Adrenal gland (tissue), 19 donors: ENCODE measurements at places on chromosomes 1 and 21. TPM values are rescaled to one million over a fixed set of nuclear protein-coding genes. Genes with fewer than 3 reads are reported as not detected.

DNA sequence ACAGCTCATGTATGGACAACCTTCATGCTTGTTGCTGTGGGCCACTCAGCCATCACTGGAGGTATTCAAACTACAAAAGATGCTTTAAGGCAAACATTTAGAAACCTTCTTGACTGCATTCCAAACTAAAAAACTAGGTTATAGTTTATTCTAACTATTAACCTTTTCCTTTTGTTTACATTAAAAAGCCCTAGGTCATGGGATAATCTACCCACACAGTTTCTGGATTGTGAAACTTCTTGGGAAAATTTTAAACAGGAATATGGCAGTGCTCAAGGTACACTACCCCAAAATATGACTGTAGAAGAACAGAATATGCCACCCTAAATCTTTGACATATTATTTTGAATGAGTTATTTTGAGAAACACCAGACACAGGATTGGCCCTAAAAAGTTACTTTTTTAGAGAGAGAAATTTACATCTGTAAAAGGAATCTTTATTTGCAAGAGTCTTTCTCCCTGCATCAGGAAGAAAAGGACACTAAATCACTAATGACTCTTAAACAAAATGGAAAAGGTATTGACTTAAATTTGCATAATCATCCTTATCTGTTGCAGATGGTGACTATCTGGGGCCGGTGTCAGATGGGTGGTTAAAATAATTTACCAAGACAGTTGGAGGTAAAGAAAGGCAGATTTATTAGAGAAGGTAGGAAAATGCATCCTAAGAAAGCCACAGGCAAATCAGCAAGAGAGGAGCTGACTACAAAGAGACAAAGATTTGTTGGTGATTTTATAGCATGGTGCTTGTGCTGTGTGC is 25.1 kb upstream of the NUF2 start:
- no peaks in the 10 kb centered on the region for H3K36me3 ChIP-seq
- no peaks in the 10 kb centered on the region for H3K27me3 ChIP-seq
- no peak overlapping the region for H3K4me3 ChIP-seq
- H3K27ac ChIP-seq: no peak overlapping the region

DNA sequence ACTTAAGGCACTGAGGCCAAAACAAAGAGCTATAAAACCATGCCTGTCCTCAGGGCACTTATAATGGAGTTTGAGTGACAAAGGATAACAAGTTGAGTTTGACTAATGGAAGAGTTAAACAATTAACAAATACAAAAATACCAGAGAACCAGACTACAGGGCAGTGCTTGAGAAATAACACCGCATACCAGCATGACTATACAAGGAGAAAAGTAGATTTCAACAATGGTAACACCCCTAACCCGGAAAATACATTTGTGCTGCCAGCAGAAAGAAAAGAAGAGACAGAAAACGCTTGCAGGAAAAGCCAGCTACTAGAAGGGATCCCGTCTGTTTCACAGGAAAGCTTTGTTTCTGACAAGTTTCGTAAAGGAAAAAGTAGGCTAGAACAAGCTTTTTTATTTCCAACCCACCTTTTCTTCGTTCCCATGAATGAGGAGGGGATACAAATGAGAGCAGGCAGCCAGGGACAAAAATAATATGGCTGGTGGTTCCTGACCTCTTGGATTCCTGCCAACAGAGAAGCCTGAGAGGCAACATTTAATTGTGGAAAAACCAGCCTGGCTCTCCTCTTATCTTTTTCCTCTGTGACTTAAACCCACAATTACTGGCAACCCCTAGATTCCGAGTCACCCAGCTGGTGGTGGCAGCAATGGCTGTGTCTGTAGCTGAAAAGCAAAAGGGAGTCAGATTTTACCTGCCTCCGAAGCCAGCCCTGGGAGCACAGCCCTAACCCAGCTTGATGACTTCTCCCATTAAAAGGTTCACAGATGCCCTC is 56.5 kb downstream of the WLS start:
- H3K4me1 ChIP-seq: no peaks in the 10 kb centered on the region
- H3K27ac ChIP-seq: no peak overlapping the region
- peak; percentile 21 for DNase-seq
- no peaks in the 10 kb centered on the region for H3K27me3 ChIP-seq
- no peaks in the 10 kb centered on the region for H3K36me3 ChIP-seq
- no peak overlapping the region for H3K4me3 ChIP-seq

- H3K27me3 ChIP-seq: no peaks in the 10 kb centered on the region
- DNase-seq: no peak
- H3K36me3 ChIP-seq: no peaks in the 10 kb centered on the region
- H3K4me3 ChIP-seq: no peak overlapping the region
Measured at GRCh38 chr1:17765444-17766411, 10.6 kb downstream of the ACTL8 start.

- no peak overlapping the region for H3K4me3 ChIP-seq
- no peak for DNase-seq
- H3K4me1 ChIP-seq: no peaks in the 10 kb centered on the region
- no peaks in the 10 kb centered on the region for H3K36me3 ChIP-seq
Measured at GRCh38 chr21:44566403-44566802, 7.1 kb upstream of the KRTAP10-4 start.

Gene C8A
- total RNA-seq: not detected

DNA sequence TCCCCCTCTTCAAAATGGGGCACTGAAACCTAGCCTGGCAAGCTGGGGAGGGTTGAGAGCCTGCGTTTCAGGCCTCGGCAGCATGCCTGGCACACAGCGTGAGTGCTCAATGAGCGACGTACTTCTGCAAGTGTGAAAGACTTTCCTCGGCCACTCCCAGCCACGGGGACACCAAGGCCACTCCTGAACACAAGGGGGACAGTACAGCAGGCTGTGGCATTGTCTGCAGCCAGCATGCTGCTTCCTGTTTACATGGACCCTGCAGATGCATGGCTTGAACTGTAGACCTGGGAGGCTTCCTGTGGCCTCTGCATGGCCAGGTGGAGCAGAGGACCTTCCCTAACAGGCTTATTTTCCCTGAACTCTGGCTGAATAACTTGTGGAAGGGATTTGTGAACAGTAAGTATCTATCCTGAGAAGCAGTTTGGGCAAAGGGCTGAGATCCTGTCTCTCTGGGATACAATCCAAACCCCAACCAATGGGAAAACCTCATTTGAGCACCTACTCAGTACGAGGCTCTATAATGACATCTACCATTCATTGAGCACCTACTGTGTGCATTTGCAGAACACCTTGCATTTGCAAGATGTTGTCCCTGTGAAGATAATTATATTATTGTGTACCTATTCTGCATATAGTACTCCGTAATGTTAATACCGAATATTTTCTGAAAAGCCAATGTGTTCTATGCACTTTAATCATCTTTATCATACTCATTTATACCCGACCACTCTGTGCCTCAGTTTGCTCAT is 9.9 kb upstream of the HSPG2 start:
- no peaks in the 10 kb centered on the region for H3K4me1 ChIP-seq
- H3K4me3 ChIP-seq: no peak overlapping the region
- no peaks in the 10 kb centered on the region for H3K27me3 ChIP-seq
- no peaks in the 10 kb centered on the region for H3K36me3 ChIP-seq
- peak; percentile 77 for DNase-seq

Gene PTPN22
- 4.3 TPM for total RNA-seq

GRCh38 chr1:1763657-1764621 is 14.3 kb downstream of the NADK start:
- no peak overlapping the region for H3K4me3 ChIP-seq
- H3K4me1 ChIP-seq: peaks cover 32% of the 10 kb centered on the region
- no peaks in the 10 kb centered on the region for H3K27me3 ChIP-seq
- peak; percentile 97 for DNase-seq

Gene GJA9
- not detected for total RNA-seq

Gene CERS2
- total RNA-seq: 297 TPM

GRCh38 chr1:179230721-179231120 is 1.2 kb upstream of the ABL2 start:
- no peaks in the 10 kb centered on the region for H3K27me3 ChIP-seq
- no peak for DNase-seq
- H3K4me1 ChIP-seq: peaks cover 5% of the 10 kb centered on the region
- H3K36me3 ChIP-seq: no peaks in the 10 kb centered on the region

Gene ZBED6
- total RNA-seq: 35.5 TPM

DNA sequence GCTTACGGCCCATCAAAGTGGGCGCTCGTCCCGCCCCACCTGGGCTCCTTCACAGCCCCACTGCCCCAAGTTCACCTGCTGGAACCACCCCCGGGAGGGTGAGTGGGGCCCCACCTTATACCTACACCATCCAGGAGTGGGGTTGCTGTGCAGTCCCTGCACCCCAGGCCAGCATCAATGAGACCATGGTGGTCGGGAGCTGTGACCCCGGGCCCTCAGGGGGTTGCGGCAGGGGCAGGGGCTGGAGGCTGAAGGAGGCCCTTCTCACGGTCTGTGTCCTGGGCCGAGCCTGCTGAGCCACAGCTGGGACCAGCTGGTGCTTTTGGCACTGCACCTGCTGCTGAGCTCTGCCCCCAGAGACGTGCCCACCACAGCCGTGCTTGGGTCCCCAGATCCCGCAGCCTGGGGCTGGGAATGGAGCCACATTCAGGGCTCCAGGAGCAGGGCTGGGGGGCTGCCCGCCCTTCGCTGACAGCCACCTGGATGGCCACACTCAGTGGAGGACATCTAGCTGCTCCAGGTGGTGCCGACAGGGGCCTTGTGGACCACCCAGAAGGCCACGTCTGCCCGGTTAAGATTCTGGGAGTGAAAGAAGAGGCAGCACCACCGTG is 17.4 kb downstream of the ACTRT2 start:
- DNase-seq: no peak
- H3K4me1 ChIP-seq: no peaks in the 10 kb centered on the region
- peaks cover 20% of the 10 kb centered on the region for H3K27me3 ChIP-seq
- no peak overlapping the region for H3K4me3 ChIP-seq

DNA sequence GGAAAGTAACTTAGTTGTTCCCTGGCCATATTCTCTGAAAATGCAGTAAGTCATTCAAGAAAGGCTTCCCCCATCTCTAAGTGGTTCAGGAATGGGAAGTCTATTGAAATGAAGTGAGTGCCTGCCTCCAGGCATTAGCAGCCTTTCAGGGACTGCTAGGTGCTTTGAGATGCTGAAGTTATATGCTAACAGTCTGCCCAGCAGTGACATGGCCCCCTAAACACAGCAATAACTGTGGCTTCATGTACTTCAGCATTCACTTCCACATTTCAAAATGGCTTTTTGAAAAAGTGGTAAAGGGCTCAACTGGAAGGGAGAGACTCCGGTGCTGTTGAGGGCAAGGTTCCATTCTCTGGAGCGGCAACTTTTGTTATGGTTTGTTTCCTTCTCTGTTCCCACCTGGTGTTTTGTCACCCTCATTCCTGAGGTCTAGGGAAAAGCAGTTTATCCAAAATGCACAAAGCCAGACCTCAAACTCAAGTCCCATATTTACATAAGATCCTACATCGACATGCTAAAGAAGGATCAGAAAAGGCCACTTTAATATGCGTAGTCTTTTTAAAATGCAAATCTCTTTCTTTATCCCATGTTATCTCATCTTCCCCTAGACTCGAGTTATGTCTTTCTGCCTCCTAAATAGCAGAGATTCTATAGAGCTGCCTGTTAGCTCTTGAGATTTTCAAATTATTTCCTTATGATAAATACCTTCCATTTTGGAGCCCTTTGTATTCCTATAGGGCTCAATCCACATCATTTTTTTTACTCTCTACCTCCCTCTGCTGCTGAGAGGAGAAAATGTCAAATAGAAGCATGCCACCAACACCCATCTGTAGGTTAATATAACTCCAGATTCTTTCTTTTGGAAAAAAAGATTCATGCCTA is 34.2 kb upstream of the LRRC8C start:
- no peaks in the 10 kb centered on the region for H3K27me3 ChIP-seq
- no peak overlapping the region for H3K27ac ChIP-seq
- H3K4me1 ChIP-seq: peaks cover 3% of the 10 kb centered on the region

DNA sequence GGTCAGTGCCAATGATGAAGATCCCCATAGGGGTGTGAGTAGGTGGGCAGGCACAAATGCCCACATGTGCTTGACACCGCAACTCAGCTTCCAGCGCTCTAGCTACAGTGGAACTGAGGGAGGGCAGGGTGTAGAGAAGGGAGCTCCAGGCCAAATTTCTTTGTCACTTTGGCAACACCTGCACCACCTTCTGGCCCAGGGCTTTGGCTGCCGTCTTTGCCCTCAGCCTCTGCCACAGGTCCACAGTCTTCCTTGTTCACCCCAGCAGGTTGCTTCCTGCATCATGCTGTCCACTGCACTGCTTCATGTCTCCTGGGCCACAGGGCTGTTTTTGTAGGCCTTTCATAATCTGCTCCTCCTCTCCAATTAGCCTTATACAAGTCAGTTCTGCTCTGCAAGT is 20.4 kb upstream of the FMOD start:
- H3K4me1 ChIP-seq: peaks cover 17% of the 10 kb centered on the region
- no peaks in the 10 kb centered on the region for H3K27me3 ChIP-seq
- H3K27ac ChIP-seq: no peak overlapping the region
- no peak for DNase-seq
- no peak overlapping the region for H3K4me3 ChIP-seq

GRCh38 chr1:67723620-67724019 is 38.6 kb downstream of the GADD45A start:
- H3K36me3 ChIP-seq: no peaks in the 10 kb centered on the region
- DNase-seq: no peak
- peaks cover 16% of the 10 kb centered on the region for H3K4me1 ChIP-seq
- H3K4me3 ChIP-seq: no peak overlapping the region

DNA sequence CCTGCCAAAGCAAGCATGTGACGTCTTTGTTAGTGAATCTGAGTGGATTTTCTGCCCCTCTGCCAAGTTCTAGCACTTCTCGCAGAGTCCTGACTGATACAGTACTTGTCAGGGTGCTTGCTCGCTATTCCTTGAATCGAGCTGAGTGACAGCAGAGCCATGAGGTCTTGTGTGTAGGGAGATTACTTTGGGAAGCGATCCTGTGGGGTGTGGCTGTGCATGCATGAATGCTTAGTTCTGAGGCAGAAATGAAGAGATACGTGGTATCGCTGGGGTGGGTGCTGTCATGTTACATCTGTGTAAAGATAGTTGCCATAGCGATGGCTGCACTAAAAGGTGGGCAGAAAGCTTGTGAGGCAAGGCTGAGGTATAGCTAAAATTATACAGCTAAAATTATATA is 19.3 kb upstream of the DNAJC28 start:
- no peaks in the 10 kb centered on the region for H3K36me3 ChIP-seq
- no peaks in the 10 kb centered on the region for H3K4me1 ChIP-seq
- H3K27ac ChIP-seq: no peak overlapping the region
- H3K4me3 ChIP-seq: no peak overlapping the region
- H3K27me3 ChIP-seq: no peaks in the 10 kb centered on the region

DNA sequence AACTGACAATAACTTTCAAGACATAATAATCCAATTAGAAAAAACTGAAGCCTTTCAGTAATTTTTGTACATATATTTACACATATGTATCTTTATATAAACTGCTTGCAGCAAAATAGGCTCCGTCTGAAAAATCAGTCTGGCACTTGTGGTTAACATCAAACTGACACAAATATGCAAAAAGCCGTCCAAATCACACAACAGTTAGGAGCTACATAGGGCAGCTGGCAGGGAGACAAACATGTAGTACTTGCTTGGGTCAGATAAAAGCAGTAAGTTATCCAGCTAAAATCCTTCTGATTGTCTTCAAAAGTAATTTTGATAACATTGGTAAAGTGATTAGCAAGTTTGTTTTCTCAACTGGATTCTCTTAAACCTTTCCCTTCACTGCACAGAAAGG is 14.7 kb upstream of the GUCA2A start:
- H3K4me1 ChIP-seq: peaks cover 20% of the 10 kb centered on the region
- H3K36me3 ChIP-seq: no peaks in the 10 kb centered on the region
- DNase-seq: no peak
- H3K27ac ChIP-seq: no peak overlapping the region

Gene TYW3
- 23.2 TPM for total RNA-seq

- no peaks in the 10 kb centered on the region for H3K36me3 ChIP-seq
- DNase-seq: no peak
- no peak overlapping the region for H3K27ac ChIP-seq
- H3K4me1 ChIP-seq: peaks cover 26% of the 10 kb centered on the region
Measured at GRCh38 chr1:151948506-151948905, 39.2 kb upstream of the THEM4 start.

GRCh38 chr1:95017775-95018174 is 55.0 kb downstream of the ALG14 start:
- H3K36me3 ChIP-seq: no peaks in the 10 kb centered on the region
- no peak overlapping the region for H3K4me3 ChIP-seq
- H3K27ac ChIP-seq: no peak overlapping the region
- H3K27me3 ChIP-seq: no peaks in the 10 kb centered on the region
